CD4-positive, alpha-beta T cell treated with Interleukin-4 for 1 hour (primary cell): ENCODE measurements at places on chromosomes 7 and 10.

GRCh38 chr7:24137338-24137737 lies 146.7 kb upstream of the NPY start:
- no peak for DNase-seq

DNA sequence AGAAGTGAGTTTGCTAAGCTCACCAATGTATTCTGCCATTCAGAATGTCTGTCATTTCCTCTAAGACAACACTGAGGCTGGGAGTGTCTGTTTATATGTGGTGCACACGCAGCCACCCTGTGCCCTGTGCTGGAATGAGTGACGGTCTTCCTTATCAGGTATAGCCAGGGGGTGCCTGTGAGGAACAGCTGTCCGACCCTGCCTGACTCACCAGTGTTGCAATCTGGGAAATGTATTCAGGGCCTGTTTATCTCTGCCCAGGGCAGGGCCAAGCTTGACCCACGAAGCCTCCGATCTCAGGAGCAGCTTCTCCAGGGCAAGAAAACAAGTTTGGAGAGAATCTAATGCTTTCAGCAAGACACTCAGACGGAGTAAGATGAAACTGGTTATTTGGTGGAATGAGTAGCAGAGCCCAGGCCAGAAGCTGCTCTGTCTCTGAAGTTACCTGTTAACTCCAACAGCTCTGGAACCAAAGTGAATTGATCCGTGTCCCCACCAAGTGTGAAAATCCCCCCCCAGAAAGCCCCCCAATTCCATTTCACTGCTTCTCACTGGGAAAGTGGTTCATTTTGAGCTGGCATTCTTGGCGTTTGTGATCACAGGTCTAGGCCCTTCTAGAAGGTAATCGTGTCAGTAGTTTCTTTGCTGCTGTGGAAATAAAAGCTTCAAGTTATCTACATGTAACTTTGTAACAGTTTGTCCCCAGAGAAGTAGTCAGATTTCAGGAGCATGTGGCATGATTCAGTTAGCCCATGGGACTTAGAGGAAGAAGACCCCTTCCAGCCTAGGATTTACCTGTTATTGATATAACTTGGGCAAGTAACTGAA lies 6.1 kb upstream of the UBE2H start:
- peak; percentile 60 for DNase-seq

GRCh38 chr7:73823873-73824592 lies 6.8 kb upstream of the CLDN4 start:
- DNase-seq = no peak

DNA sequence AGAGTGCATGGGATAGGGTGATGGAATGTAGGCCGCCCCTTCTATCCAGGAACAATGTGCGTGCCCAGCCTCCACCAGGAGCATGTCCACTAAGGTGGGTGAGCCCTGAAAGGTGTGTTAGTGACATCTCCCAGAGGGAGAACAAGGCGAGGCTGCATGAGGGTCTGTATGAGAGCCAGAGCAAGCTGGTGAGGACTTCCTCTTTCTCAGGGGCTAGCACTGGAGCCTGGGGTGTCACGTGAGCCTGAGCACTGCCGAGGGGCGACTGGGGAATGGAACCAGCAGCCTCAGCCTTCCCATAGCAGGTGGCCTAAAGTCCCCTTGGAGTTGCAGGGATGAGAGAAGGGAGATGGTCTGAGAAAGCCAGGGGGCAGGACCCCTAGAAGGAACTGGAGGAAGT lies 156.3 kb upstream of the COBL start:
- DNase-seq = no peak

DNA sequence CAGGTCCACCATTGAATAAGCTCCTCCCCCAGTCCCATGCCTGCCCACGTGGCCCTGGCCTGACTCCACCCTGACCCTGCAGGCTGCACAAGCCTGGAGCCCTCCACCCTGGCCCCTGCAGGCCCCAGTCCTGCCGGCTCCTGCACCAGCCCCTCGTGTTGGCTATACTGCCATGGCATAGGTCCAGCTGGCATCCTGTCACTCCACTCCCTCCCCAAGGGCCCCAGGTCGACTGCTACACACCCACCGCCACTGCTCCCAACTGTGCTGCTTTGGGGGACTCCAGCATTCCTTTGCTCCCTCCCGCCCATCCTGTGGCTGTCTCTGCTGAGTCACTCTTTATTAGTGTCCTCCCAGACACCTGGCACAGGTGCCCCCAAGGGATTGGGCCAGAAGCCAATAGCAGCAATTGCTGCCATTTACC lies 32.4 kb upstream of the HSPA12A start:
- DNase-seq = no peak

GRCh38 chr7:37141742-37142141 lies 306.9 kb downstream of the ELMO1 start:
- DNase-seq = no peak

- no peak for DNase-seq
These were observed 210.1 kb downstream of the JCAD start for GRCh38 chr10:29849126-29849833.
